Colonic mucosa (tissue), 4 donors: ENCODE measurements at places on chromosomes 7 and 10. TPM values are rescaled to one million over a fixed set of nuclear protein-coding genes. Genes with fewer than 3 reads are reported as not detected.
A peak's percentile ranks its signal among the peaks of the same experiment; 100 is the strongest.

Gene IKZF1
- total RNA-seq = 4.9 TPM

DNA sequence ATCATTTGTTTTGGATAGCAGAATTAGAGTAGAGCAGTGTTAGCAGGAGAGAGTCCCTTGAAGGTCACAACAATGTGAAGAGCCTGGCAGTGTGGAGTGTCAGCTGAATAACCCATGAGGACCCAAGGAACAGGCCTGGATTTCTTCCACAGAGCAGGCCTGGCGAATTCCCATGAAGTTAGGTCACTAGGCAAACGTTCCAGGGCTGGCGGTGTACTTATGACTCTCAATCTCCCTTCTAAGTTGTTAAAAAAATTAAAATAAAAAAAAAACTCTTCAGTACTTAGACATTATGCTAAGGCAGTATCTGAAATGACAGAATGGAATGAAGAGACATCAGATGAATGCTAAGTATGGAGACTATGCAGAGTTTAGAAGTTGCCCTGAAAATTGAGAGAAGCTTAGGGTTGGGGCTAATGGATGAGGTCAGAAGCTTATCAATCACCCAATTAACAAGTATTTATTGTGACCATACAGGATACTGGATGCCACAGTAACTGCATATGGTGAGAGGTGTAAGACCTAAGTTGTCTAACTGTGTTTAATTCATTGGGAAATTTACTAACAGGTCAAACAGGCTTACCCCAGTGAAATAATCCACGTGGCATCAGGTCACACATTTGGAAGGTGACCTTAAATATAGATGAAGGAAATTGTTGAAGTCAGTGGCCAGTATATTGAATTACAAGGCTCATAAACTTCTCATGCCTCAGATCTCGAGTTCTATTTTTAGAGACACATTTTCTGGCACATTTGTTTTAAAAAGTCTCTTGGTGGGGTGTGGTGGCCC is 126.2 kb upstream of the NRP1 start:
- DNase-seq = peak; percentile 21

GRCh38 chr10:61411706-61412105 is 41.5 kb downstream of the TMEM26 start:
- DNase-seq = no peak

DNA sequence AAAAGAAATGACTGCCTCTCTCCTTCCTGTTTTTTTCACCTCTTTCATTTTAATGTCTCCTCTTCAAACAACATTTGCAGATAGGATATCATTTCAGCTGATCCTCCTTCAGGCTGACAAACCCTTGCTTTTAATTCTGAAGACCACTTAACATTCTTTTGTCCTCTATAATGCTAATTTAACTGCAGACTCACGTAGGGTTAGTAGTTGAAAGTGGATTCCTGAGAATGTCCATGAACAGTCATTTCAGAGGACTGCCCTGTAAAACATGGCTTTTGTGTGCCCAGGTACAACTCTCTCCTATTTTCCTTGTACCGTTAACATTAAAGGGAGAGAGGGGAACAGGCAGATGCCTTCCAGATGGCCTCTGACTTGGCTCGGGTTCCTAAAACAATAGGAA is 524.4 kb downstream of the SDK1 start:
- DNase-seq = no peak

Gene MRC1
- total RNA-seq = 19.2 TPM

Gene PDZD7
- total RNA-seq = 0.19 TPM

- no peak for DNase-seq
Observed at GRCh38 chr7:137836113-137836509, 10.7 kb downstream of the DGKI start.

DNA sequence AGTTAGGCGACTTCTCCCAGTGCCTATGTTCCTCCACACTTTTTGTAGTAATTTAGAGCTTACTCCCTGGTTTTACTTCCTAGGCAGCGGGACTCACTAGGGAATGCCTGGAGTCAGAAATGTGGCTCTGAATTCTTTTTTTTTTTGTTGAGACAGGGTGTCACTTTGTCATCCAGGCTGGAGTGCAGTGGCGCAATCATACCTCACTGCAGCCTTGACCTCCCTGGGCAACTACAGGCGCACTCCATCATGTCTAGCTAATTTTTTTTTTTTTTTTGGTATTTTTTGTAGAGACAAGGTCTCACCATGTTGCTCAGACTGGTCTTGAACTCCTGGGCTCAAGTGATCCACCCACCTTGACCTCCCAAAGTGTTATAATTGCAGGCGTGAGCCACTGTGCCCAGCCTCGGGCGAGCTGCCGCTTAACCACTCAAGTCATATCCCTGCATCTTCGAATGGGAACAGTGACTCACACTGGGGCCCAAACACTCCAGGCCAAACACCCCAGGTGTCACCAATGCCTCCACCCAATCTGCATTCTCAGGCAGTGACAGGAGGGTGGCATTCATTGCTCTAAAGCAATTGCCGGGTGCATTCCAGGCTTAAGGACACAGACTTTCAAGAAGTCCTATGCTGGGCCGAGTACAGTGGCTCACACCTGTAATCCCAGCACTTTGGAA is 19.6 kb downstream of the RGS10 start:
- DNase-seq = no peak

DNA sequence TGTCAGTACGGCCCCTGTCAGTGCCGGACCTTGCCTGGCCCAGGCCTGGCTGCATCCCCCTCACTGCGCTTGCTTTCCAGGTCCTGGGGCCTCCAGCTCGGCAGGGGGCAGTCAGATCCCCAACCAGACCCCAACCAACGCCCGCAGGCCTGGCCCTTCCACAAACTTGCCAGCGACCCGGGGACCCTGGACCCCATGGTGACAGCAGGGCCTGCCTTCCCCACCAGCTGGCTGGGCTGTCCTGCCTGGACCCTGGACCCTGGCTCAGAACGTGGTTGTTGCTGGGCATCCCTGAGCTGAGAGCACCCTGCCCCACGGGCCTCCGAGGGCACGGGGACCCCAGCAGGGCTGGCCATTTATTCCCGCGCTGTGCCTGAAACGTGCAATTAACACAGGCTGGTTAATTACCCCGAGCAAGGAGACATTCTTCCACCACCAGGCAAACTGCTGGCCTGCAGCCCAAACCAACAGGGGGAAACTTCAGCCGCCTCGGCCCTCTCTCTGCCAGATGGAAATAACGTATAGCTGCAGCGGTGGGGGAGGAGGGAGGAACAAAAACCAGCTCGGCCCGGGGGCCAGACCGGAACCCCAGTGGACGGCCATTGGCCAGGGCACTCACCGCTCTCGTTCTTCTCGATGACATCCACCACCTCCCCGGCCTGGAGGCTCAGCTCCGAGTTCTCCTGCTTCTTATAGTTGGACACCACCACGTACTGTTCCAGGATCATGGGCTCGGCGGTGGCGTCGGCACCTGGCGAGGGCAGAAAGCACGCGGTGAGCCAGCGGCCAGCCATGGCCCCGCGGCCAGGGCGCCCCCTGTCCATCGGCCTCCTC is 167.1 kb downstream of the NEURL1 start:
- no peak for DNase-seq

GRCh38 chr10:48206482-48207250 is 67.8 kb downstream of the FRMPD2 start:
- no peak for DNase-seq

DNA sequence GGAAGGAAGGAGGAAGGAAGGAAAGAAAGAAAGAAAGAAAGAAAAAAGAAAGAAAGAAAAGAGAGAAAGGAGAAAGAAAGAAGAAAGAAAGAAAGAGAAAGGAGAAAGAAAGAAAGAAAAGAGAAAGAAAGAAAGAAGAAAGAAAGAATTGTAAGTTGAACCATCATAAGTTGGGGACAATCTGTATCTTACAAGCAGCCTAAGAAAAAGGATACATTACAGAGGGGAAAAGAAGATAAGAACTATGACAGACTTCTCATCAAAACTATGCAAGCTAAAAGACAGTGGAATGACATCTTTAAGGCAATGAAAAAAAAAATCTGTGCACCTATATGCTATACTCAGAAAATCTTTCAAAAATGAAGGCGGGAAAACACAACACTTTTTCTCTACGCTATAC is 50.3 kb upstream of the SP4 start:
- DNase-seq = no peak

- no peak for DNase-seq
Observed at GRCh38 chr7:106177738-106178592, 65.9 kb upstream of the SYPL1 start.

DNA sequence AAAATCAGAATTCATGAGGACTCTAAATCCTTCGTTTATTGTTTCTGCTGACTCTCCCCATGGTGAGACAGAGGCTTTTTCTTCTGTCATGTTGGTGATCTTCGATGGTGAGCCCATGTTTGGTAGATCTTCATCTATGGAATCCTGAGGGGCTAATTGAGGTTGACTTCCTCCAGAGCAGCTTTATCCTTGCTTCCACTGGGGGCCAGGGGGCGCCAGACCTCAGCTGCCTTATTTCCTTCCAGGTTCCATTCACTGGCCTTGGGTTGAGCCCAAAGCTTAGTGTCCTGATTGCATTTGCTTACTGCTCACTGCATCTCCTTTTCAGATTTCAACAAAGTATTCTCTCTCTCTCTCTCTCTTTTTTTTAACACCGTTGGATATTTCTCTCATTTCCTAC is 80.7 kb downstream of the GCC1 start:
- peak; percentile 20 for DNase-seq

- peak; percentile 48 for DNase-seq
Observed at GRCh38 chr7:5780801-5781496, 514 bp downstream of the RNF216 start.

- DNase-seq = peak; percentile 81
Observed at GRCh38 chr7:102273749-102274712, 12.6 kb upstream of the SH2B2 start.

DNA sequence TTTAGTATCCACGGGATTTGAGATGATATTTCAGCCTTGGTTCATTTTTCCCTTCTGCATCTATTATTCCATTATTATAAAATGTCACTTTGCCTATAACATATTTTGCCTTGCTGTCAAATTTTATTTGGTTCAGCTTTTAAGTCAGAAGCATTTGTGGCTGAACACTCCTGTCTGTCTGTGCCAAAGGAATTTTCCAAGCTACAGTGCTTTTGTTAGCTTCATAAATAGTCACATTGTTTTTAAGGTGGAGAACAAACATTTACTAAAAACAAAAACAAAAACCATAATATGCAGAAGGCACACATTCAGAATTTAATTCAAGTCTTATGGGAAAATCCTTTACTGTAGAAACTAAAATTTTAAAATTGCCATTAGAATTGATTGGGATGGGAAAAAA is 33.8 kb upstream of the ELMO1 start:
- no peak for DNase-seq

Gene EFCAB10
- not detected for total RNA-seq

DNA sequence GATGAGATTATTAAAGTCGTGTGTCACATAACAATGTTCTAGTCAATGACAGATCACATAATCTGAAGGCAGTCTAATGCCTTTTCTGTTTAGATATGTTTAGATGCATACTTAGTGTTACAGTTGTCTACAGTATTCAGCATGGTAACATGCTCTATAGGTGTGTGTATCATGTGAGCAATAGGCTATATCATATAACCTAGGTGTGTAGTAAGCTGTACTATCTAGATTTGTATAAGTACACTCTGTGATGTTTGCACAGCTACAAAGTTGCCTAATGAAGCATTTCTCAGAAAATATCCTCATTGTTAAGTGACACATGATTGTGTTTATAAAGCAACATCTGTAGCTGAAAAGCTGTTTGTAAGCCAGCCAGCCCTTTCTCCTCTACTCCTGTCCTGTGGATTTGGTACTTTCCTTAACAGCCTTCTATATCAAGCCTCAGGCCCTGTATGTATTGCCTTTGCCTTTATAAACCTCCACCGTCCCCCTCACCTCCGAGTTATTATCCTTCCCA is 6.3 kb downstream of the HECTD2 start:
- DNase-seq = no peak

DNA sequence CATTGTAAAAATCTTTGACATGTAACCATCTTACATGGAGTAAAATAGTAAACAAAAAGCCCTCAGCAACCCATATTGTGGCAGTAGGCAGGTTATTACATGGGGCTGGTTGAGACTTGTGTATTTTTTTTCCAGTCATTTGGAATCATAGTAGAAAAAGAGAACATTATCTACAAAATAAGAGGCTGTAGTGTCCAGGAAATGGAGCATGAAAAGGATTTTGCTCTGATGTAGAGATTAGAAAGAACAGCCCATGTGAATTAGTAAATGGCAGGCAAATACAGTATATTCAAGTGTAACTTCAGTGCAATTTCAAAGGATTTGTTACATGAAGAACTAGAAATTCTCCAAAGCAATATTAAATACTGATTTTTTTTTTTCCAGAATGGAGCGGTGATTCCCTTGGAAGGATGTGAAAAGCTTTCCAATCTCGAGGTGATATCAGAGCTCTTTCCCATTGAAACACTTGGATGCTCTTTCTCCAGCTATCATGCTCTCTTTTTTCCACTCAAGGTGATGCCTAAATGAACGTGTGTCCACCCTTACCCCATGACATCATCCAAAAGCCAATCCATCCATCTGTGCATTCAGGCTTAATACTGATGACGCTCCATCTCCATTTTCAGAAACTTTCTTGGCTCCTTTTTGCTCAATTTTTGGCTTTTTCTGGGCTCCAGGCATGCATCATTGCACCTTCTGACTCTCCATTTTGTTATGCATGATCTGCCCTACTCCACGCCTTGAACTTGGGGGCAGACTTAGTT is 1034.7 kb downstream of the TYW1 start:
- DNase-seq = no peak

- no peak for DNase-seq
Observed at GRCh38 chr10:70866424-70866823, 21.9 kb downstream of the PCBD1 start.

- DNase-seq = no peak
Observed at GRCh38 chr10:63467841-63468240, 2.1 kb upstream of the JMJD1C start.

Gene FXYD4
- total RNA-seq = 0.98 TPM

DNA sequence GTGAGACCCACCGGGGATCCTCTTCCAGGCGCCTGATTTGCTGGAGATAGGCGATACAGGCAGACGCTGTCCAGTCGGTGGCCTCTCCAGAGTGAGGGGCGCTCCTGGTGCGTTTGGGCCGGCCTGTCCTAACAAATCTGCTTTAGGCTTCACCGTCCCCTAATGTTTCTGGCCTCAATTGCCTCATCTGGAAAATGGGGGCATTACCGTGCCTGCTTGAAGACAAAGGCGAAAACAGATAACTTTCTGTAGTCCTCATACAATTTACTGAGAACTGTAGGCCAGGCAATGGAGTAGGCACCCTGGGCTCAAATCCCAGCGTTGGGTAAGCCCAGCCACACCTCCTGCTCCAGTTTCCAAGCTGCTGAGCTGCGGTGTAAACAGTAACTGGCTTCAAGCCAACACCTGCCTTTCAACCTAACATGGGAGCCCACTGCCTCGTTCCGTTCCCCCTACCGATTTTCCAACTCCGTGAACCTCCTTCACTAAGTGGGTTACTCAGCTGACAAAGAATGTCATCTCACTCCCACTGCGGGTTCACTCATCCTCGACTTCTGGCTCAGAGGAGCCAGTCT is 589 bp upstream of the ZFAND4 start:
- DNase-seq = peak; percentile 29

Gene CAV2
- total RNA-seq = 22.0 TPM

DNA sequence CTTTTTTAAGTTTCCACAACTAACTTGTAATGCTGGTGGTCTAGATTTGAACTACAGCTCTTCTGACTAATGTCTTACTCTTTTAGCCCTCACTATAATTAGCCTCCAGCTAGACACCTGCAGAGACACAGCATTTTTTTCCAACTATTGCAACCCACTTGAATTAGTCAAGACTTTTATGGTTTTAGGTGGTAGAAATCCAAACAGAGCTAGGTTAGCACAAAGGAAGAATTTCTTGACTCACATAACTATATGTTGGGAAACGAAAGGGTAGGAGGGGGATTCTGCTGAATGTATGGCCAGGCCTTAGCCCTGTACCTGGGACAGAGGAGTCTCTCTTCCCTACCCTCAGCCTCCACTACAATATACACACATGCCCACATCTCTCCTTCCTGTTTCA is 586.1 kb downstream of the INHBA start:
- DNase-seq = no peak

GRCh38 chr7:36100634-36101033 is 52.4 kb upstream of the EEPD1 start:
- DNase-seq = no peak
